ENCODE measurements at places on chromosomes 3 and 15.

- no peak for DNase-seq
These were observed 659.9 kb downstream of the SI start for GRCh38 chr3:164418414-164418813.

DNA sequence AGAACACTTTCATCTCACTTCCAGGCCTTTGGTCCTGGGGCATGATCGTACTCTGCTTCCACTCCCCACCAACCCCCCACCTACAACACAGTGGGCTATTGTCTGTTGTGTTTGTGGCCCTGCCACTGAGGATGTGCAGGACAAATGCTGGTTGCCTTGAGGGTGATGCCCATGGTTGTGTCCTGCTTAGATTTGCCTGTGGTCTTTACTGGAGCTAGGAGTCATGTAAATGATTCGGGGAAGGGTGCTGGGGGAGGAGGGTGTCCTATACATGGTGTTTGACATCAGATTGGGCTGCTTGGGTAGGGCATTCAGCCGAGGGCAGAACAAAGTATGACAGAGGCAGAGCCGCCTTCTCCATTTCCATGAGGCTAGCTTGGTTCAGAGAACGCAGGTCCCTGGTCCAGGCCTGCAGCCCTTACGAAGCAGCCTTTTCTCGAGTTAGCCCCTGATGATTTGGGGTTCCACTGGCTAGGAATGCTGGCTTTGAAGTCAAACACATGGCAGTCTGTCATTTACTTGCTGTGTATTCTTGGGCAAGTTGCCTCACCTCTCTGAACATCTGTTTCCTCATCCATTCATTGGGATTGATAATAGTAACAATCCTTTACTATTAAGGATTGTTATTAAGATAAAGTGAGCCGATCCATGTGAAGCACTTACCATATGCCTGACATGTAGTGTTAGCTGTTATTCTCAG lies 6.9 kb downstream of the CORO2B start:
- DNase-seq: no peak

DNA sequence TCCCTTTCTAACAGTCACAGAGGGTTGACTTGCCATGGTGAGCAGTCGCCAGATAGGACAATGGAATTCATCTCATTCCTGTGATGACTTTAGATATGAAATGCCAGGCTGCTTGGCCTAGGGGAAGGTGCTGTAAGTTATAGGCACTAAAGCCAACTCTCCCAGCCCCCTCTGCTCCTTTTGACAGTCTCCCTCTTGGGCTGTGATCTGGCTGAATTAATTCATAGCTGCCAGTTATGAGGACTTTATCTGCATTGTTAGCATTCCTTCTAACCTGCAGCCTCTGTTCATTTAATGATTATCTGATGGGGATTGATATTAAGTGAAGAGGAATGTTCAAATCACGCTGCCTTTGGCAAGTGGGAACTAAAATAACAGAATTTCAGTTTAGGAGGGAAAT lies 427.1 kb upstream of the RASGRP1 start:
- DNase-seq: no peak

DNA sequence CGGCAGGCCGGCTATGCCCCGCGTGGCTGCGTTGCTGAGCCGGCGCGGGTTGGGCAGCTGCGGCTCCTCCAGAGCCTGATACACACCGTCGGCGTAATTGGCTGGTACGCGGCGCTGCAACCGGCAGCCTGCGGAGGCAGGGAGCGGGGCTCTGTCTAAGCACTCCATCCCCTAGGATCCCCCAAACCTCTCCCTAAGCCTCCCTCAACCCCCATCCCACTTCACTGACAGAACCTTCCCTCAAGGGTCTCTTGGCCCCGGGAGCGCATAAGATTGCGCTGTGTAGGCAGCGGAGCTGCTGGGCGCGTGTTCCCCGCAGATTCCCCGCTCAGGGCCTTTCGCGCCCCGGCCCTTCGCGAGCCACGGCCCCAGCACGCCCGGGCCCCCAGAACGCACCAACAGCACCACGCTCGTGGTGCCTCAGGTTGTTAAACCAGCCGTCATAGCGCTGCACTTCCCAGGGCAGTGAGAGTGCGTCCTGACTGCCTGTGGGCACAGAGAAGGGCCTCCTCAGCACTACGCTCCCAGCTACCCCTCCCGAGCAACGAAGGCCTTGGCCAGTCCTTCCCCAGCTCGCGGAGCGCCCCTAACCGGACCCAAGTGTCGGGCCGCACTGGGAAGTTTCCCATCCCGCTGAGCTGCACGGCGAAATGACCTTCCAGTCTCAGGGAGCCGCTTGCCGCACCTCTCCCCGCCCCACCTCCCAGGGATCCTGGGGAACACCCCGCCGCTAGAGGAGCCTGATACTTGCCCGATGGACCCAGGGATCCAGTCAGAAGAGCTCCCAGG lies 1.2 kb downstream of the DUOX2 start:
- no peak for DNase-seq

GRCh38 chr3:185216607-185216958 lies 37.3 kb downstream of the EHHADH start:
- DNase-seq: no peak

GRCh38 chr15:58469432-58470353 lies 37.9 kb downstream of the LIPC start:
- peak; percentile 95 for DNase-seq

GRCh38 chr3:150348500-150348899 lies 59.6 kb upstream of the TSC22D2 start:
- peak; percentile 68 for DNase-seq

DNA sequence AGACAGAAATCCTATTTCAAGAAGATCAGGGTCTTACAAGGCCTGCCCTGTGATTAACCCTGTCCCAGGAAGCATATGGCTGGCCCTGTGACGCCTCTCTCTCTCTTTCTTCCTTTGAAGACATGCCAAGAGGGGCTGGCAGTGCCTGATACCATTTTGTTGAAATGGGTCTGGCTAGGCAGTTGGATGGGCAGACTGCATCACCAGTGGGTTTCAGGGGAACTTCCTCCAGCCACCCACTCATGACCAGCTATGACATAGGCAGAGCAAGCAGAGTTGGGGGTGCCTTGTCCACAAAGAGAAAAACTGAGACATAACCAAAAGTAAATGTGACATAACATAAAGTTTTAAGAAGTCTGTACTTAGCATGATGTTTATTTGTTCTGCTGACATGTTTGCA lies 31.4 kb upstream of the MANF start:
- no peak for DNase-seq

- DNase-seq: no peak
These were observed 38.7 kb upstream of the DNAAF4 start for GRCh38 chr15:55546718-55547117.

GRCh38 chr3:14467814-14468620 lies 65.6 kb downstream of the SLC6A6 start:
- no peak for DNase-seq

- no peak for DNase-seq
These were observed 240.6 kb upstream of the NAALADL2 start for GRCh38 chr3:174618368-174619080.
